ENCODE measurements at places on chromosomes 2 and 18. TPM values are rescaled to one million over a fixed set of nuclear protein-coding genes. Genes with fewer than 3 reads are reported as not detected.

GRCh38 chr2:65317841-65318240, 90.2 kb downstream of the ACTR2 start:
- no peak for DNase-seq

- peak; percentile 40 for DNase-seq
Measured at GRCh38 chr18:49813069-49813318, 339 bp downstream of the ACAA2 start.

DNA sequence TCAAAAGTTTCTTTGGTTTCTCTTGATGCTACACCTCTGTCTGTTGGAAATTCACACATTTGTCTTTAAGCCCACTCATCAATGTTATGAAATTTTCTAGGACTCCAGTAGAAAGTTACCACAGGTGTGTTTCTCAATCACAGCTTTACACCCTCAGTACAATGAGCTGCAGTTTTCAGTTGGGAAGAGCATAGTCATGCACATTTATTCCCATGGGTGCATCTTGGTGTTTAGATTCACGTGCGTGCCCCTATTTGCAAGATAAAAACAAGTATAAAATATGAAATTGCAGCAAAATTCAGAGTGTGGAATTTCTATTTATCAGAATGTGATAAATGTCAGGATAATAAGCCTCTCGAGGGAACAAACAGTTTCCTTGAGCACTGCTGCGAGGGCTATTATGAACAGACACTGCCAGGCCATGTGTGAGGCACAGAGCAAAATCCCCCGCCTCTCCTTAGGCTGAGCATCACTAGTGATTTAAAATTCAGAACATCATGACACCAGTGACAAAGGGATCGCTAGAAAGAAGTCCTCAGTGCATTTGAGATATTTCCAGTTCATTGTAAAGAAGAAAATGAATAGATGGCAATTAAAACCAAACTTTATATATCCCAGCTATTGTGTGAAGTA, 512.2 kb upstream of the TCF4 start:
- DNase-seq = no peak

GRCh38 chr18:35620765-35621164, 39.2 kb downstream of the GALNT1 start:
- no peak for DNase-seq

DNA sequence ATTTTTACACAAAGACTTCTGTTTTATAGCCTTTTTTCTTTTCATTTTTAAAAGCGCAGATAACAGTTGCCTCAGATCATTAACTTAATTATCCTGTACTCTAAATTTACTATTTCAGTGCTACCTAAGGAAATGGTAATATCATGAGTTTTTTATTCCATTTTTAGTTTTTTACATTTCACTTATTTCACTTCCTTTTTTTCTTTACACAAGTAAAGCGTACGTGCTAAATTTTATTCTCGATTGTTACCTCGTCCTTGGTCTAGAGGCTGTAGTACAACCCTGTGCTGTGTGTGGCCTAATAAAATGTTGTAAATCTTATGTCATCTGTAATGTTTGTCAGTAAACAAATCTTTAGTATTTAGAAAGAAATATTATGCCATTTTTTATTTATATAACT, 49.2 kb downstream of the CRIM1 start:
- no peak for DNase-seq

DNA sequence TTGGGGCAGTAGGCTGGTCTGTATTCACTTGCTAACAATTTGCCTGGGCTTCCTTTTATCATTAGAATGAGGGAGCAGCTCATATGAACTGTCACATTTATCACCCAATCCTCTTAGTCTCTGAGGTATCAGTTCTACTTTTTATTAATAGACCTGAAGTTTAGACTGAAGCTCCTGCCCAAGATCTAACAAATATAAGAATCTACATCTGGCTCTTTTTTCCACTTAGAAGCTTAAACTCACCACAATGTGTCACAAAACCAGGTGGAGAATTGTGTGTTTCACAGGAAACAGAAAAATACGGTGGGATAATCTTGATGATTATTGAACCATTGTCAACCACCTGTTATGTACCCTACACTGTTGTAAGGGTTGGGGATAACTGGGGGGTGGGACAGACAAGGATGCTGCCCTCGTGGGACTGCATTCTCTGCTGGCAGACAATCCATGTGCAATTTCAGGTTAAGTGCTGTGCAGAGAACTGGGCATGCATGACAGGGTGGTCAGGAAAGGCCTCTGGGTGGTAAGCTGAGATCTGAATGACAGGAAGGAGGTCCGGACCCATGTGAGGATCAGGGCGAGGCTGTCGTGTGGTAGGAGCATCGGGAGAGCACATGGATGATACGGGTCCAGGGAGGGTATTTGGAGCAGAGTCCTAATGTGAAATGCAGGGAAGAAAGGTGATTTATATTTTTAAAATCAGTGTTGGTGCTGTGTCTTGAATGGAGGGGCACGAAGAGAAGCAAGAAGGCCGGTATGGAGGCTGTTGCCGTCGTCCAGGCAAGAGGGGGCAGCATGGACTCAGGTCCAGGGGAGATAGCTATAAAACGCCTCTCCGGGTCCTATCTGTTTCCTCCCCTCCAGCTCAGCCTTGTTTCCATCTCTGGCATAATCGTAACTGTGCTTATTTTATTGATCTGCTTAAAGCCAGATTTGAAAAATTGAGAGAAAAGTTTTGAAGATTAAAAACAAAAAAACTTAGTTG, 17.6 kb downstream of the MYL12B start:
- no peak for DNase-seq

- no peak for DNase-seq
Measured at GRCh38 chr2:144508172-144508851, 11.6 kb downstream of the ZEB2 start.

DNA sequence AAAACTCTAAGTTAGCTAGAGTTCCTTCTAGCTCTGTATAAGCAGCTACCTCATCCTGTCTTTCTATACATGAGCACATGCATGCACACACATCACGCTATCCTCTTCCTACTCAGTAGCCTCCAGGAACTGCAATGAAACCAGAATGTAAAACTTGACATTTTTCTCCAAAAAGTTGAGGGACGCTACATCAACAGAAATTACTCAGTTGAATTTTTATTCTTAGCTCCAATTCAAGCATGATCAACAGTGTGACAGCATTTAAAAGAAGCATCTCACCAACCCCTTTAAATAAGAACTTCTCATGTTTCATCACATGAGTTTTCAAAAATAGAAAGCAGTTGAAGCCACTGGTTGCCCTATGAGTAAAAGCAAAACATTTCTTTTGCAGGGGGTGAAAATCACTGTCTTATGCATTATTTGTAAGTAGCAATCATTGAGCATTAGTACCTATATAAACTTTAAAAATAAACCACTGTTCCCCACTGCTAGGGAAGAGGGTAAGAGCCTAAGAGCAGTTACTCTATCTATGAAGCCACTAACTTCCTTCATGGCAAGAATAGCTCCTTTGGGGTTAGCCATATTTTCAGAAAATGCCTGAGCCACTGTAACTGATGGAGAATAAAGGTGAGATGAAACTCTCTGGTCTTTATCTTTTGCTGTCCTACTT, 77.9 kb upstream of the ARL5A start:
- no peak for DNase-seq

IL37 gene
- total RNA-seq = not detected

DNAJC5G gene
- total RNA-seq = not detected

MDH1B gene
- total RNA-seq = 0.86 TPM
